Esophagus muscularis mucosa (tissue), 4 donors: ENCODE measurements at places on chromosomes 11 and 22. TPM values are rescaled to one million over a fixed set of nuclear protein-coding genes. Genes with fewer than 3 reads are reported as not detected.

DNA sequence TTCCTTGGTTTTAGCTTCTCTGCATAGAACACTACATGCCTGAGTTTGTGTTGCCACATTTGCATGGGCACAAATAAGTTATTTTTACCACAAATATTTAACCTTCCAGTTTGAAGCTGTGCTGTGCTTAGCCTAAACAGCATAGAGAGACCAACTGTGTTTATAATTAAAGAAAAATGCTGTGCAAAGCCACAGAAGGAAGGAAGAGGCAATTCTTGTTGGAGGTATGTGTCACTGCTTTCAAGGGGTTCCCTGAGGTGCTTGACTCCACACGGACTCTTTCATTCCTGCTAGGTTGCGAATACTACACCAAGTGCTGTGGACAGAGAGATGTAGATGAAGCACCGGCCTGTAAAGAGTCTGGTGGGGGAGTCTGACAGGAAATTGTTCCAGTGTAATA lies 47.6 kb upstream of the OLFML1 start:
- H3K36me3 ChIP-seq, result no peaks in the 10 kb centered on the region
- no peaks in the 10 kb centered on the region for H3K4me1 ChIP-seq
- no peaks in the 10 kb centered on the region for H3K27me3 ChIP-seq
- DNase-seq, result no peak
- H3K4me3 ChIP-seq, result no peak overlapping the region

DNA sequence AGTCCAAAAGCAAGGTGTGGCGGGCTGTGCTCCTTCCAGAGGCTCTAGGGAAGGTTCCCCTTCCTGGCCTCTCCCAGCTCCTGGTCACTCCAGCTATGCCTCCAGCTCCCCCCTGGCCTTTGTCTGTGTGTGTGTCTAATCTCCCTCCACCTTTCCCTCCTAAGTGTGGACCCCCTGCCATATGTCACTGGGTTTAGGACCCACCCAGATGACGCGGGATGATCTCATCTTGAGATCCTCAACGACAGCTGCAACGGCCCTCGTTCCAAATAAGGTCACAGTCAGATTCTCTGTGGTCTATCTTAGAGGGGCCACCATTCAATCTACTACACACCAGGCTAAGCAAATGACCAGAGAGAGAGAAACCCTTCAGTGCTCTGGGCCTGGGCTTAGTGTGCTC lies 107.9 kb downstream of the ARHGAP8 start:
- no peaks in the 10 kb centered on the region for H3K27me3 ChIP-seq
- no peaks in the 10 kb centered on the region for H3K36me3 ChIP-seq
- DNase-seq, result no peak
- H3K27ac ChIP-seq, result no peak overlapping the region
- no peaks in the 10 kb centered on the region for H3K4me1 ChIP-seq

Gene SPON1
- total RNA-seq, result 22.4 TPM

DNA sequence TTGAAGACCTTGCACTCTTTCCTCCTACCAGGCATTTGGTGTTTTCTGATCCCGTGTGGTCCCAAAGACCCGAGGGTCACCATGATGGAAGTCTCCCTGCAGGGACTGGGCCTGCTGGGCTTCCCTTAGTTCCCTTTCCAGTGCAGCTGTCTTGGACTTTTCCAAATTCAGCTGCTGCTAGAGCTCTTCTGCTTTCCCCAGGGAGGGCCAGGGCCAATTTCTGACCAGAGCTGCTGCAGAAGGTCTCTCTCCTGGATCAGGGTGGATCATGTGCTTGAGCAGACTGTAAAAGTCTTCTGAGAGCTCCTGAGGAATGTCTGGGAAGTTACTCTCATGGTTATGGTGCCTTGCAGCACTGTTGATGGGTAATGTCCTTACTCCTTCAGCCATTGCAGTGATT lies 23.2 kb downstream of the LDLRAD3 start:
- H3K4me3 ChIP-seq, result no peak overlapping the region
- DNase-seq, result no peak
- H3K27ac ChIP-seq, result no peak overlapping the region
- no peaks in the 10 kb centered on the region for H3K27me3 ChIP-seq
- no peaks in the 10 kb centered on the region for H3K36me3 ChIP-seq
